ENCODE measurements at places on chromosomes 7 and 10.

DNA sequence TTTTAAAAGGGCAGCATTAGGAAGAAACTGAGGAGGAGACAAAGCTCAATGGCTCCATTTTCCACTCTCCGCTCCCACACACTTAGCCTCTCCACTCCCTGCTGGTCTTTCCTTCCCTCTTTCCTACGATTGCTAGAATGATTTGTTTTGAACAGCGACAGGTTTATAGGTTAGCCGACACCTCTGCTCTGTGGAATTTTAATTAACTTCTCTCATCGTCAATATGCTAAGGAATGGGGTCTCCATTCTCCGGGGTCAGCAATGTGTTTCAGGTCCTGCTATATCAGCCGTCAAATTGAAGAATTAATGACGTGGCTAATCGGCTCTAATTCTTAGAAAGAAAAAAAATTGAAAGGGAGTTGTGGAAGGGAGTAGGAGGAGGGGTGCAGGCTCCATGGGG is 28.9 kb downstream of the FBXW4 start:
- H3K4me1 ChIP-seq: no peaks in the 10 kb centered on the region
- DNase-seq: no peak

- no peaks in the 10 kb centered on the region for H3K4me1 ChIP-seq
- no peak overlapping the region for H3K4me3 ChIP-seq
- H3K27me3 ChIP-seq: no peaks in the 10 kb centered on the region
- H3K27ac ChIP-seq: no peak overlapping the region
Measured at GRCh38 chr10:127618797-127619196, 69.7 kb downstream of the NPS start.

- no peaks in the 10 kb centered on the region for H3K4me1 ChIP-seq
- no peak for DNase-seq
- H3K4me3 ChIP-seq: no peak overlapping the region
- no peaks in the 10 kb centered on the region for H3K27me3 ChIP-seq
- H3K36me3 ChIP-seq: no peaks in the 10 kb centered on the region
Measured at GRCh38 chr7:107032720-107033438, 11.6 kb upstream of the PRKAR2B start.

GRCh38 chr7:112580717-112581435 is 100.1 kb downstream of the LSMEM1 start:
- H3K4me1 ChIP-seq: no peaks in the 10 kb centered on the region
- H3K36me3 ChIP-seq: no peaks in the 10 kb centered on the region
- H3K27ac ChIP-seq: no peak overlapping the region
- peaks cover 3% of the 10 kb centered on the region for H3K27me3 ChIP-seq
- H3K4me3 ChIP-seq: no peak overlapping the region

DNA sequence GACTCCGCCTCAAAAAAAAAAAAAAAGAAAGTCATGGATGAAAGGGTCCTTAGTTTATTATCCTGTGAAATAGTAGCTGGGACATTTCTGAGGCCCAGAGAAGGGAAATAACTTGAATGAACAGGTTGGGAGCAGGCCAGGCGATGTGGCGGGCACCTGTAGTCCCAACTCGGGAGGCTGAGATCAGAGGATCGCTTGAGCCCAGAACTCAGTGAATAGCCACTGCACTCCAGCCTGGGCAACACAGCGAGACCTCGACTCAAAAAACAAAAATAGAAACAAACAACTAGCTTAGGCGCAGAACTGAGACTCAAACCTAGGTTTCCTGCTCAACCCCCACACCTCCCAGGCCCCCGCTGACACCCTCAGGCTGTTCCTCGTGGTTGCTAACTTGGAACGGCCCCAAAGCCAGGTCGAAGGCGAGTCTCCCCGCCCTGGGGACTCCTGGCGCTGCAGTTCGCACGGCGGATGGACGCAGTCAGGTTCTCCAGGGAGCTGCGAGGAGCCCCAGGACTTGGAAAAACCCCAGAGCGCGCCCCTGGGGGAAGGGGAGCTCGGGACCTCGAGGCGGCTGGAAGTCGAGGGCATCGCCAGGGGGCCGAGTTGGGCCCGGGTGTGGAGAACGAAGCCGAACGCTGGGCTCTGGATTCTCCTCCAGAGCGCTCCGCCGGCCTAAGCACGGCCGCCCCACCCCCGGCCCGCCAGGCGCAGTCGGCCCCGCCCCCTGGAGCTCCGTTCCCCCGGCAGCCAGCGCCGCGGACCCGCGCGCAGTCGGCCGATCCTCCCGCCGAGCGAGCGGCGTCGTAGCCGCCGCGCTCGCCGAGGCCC is at the start of gene STOX1:
TSS of gene STOX1 (plus strand) at position 768 of the 828 bp plus-strand sequence. CDS start 93 bp downstream, outside the sequence.
- no peaks in the 10 kb centered on the region for H3K27me3 ChIP-seq
- no peak within 1 kb of the TSS for H3K27ac ChIP-seq
- peak within 1 kb of the TSS; percentile 79 for H3K4me3 ChIP-seq
- peak; percentile 11 for DNase-seq

GRCh38 chr10:26879744-26880143 is 19.0 kb upstream of the ABI1 start:
- H3K27ac ChIP-seq: no peak overlapping the region
- no peak overlapping the region for H3K4me3 ChIP-seq
- DNase-seq: no peak
- H3K4me1 ChIP-seq: no peaks in the 10 kb centered on the region
- no peaks in the 10 kb centered on the region for H3K36me3 ChIP-seq
- no peaks in the 10 kb centered on the region for H3K27me3 ChIP-seq

DNA sequence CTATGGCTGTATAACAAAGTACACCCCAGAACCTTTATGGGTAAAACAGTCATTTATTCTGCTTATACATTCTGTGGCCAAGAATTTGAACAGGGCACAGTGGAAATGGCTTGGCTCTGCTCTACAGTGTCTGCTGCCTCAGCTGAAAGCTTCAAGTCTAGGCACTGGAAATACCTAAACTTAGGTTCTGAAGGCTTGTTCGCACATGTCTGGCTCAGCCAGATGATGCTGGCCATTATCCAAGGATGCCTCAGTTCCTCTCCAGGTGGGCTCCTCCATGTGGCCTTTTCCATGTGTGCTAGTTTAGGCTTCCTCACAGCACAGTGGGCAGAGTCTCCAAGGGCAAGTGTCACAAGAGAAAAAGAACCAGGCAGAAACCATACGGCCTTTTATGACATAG is 76.8 kb downstream of the RALA start:
- H3K4me1 ChIP-seq: no peaks in the 10 kb centered on the region
- peaks cover 23% of the 10 kb centered on the region for H3K36me3 ChIP-seq
- H3K4me3 ChIP-seq: no peak overlapping the region

- no peak for DNase-seq
- no peaks in the 10 kb centered on the region for H3K27me3 ChIP-seq
- H3K4me1 ChIP-seq: no peaks in the 10 kb centered on the region
- H3K4me3 ChIP-seq: no peak overlapping the region
- no peak overlapping the region for H3K27ac ChIP-seq
Measured at GRCh38 chr10:131676800-131677421, 223.9 kb upstream of the PPP2R2D start.

DNA sequence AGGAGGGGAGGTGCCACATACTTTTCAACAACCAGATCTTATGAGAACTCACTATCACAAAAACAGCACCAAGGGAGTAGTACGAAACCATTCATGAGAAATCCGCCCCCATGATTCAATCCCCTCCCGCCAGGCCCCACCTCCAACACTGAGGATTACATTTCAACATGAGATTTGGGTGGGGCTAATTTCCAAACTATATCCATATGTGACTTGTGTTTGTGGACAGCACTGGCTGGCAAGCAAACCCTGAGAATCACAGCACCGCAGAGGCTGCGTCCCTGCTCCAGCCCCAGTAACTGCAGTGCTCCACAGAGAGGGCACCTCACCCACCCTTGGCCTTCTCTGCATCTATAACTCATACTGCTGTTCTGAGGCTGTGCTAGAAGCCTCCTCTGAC is 211.2 kb upstream of the PODXL start:
- peaks cover 2% of the 10 kb centered on the region for H3K27me3 ChIP-seq
- no peak for DNase-seq
- no peak overlapping the region for H3K4me3 ChIP-seq

DNA sequence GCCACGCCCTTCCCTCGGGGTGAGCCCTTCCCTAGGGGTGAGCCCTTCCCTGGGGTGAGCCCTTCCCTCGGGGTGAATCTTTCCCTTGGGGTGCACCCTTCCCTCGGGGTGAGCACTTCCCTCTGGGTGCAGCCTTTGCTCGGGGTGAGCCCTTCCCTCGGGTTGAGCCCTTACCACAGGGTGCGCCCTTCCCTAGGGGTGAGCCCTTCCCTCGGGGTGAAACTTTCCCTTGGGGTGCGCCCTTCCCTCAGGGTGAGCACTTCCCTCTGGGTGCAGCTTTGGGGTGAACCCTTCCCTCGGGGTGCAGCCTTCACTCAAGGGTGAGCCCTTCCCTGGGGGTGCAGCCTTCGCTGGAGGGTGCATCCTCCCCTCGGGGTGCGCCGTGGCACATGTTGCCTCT is 34.6 kb upstream of the INSIG1 start:
- H3K36me3 ChIP-seq: no peaks in the 10 kb centered on the region
- no peaks in the 10 kb centered on the region for H3K4me1 ChIP-seq
- no peaks in the 10 kb centered on the region for H3K27me3 ChIP-seq
- H3K27ac ChIP-seq: no peak overlapping the region

- no peaks in the 10 kb centered on the region for H3K36me3 ChIP-seq
- H3K4me1 ChIP-seq: no peaks in the 10 kb centered on the region
- no peak for DNase-seq
- H3K27me3 ChIP-seq: no peaks in the 10 kb centered on the region
Measured at GRCh38 chr10:77524281-77524711, 113.3 kb downstream of the KCNMA1 start.

GRCh38 chr7:16524332-16524731 is 2.3 kb upstream of the LRRC72 start:
- no peaks in the 10 kb centered on the region for H3K4me1 ChIP-seq
- H3K36me3 ChIP-seq: no peaks in the 10 kb centered on the region
- no peaks in the 10 kb centered on the region for H3K27me3 ChIP-seq
- H3K27ac ChIP-seq: no peak overlapping the region
- no peak for DNase-seq
- no peak overlapping the region for H3K4me3 ChIP-seq

DNA sequence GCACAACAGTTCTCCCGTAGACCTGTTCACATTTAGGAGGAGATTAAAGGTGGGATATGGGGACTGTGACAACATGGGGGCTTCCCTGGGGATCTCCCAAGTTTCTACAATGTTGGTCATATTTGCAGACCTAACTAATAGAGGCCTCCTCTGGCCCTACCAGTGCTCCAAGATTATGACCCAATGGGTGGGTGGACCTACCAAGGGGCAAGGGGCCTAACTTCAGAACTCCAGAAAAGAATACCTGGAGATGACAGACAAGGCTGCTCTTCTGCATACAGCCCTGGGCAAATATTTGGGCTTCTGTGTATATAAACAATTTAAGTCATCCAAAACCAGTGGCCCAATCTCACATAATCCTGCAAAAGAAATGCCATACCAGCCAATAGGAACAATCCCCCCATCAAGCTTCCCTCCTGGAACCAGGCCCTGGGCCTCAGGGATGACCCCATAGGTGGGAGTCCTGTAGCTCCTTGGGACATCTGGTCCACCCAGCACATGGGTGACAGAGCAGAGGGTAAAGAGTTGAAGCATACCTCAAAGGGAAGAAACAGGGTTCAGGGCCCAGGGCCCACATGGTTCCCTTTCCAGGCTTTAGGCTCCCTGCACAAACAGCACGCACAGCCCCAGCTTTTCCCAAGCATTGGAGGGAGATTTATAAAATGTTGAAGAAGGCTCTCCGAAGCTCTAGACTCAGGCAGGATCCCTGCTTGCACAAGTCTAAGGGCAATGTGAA is 86.1 kb upstream of the CHST15 start:
- no peak overlapping the region for H3K27ac ChIP-seq
- no peak for DNase-seq
- no peaks in the 10 kb centered on the region for H3K4me1 ChIP-seq
- no peak overlapping the region for H3K4me3 ChIP-seq

- H3K36me3 ChIP-seq: peaks cover 82% of the 10 kb centered on the region
- DNase-seq: no peak
- H3K4me1 ChIP-seq: no peaks in the 10 kb centered on the region
- H3K27me3 ChIP-seq: no peaks in the 10 kb centered on the region
Measured at GRCh38 chr10:73838827-73839226, 27.4 kb upstream of the NDST2 start.

- no peak overlapping the region for H3K4me3 ChIP-seq
- no peaks in the 10 kb centered on the region for H3K4me1 ChIP-seq
- no peaks in the 10 kb centered on the region for H3K27me3 ChIP-seq
- H3K27ac ChIP-seq: no peak overlapping the region
- DNase-seq: no peak
Measured at GRCh38 chr10:53314876-53315275, 542.3 kb upstream of the MBL2 start.

DNA sequence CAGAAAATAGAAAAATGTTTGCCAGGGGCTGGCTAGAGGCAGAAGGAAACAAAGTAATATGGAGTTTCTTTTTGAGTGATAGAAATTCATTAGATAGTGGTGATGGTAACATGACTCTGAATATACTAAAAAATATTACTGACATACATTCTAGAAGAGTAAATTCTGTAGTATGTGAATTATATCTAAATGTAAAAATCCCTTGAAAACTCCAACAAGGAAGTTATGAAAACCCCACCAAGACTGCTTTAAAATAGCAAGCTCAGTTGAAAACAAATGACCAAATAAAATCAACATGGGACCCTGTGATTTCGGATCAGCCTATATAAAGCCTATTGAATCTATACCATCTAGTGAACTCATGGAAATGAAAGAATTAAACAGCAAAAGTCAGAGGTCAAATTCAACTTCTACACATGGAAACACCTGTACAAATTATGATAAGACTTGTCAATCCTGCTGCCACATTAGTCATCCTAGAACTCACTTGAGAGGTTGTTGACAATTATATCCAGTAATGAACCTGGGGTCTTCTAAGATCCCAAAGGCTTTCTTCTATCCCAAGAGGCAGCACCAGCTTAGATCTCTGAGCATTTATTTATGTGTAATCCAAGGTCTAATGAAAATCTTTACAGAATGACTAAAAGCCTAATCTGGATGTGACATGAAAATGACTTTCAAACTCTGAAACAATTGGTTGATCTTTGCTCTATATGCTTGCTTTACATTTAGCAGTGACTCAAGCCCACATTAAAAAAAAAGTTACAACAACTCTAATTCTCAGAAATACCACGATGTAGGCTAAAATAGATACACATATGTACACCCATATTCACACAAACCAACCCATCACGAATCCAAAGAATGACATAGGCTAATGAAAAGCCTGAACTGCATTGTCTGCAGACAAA is 59.3 kb downstream of the OSBPL3 start:
- H3K27me3 ChIP-seq: no peaks in the 10 kb centered on the region
- H3K4me3 ChIP-seq: no peak overlapping the region
- no peak overlapping the region for H3K27ac ChIP-seq
- DNase-seq: no peak

DNA sequence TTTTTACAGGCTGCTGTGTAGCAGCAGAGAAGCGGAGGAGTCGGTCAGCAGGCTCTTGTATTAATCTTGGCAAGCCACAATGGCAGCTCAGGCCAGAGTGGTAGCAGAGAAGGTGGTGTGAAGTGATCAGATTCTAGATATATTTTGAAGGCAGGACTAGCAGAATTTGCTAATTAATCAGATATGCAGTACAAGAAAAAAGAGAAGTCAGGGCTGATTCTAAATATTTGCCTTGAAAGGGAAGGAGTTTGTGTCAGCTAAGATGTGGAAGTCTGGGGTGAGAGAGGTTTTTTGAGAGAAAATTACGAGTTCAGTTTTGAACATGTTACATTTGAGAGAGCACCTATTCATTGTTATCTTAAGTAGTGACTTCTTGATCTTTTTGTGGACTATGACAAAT is 176.3 kb downstream of the WNT2 start:
- no peak for DNase-seq
- no peaks in the 10 kb centered on the region for H3K27me3 ChIP-seq
- H3K36me3 ChIP-seq: no peaks in the 10 kb centered on the region
